ENCODE measurements at places on chromosomes 6 and 20. TPM values are rescaled to one million over a fixed set of nuclear protein-coding genes. Genes with fewer than 3 reads are reported as not detected.

Gene TOP1
- 36.6 TPM for total RNA-seq

DNA sequence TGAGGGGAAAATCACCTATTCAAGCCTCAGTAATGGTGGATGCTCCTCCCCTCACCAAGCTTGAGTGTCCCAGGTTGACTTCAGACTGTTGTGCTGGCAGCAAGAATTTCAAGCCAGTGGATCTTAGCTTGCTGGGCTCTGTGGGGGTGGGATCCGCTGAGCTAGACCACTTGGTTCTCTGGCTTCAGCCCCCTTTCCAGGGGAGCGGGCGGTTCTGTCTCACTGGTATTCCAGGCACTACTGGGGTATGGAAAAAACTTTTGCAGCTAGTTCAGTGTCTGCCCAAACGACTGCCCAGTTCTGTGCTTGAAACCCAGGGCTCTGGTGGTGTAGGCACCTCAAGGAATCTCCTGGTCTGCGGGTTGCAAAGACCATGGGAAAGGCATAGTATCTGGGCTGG lies 42.9 kb upstream of the UFL1 start:
- ATAC-seq: no peak

GRCh38 chr6:35495258-35496035 lies 1.4 kb downstream of the TEAD3 start:
- no peak for ATAC-seq

Gene MKKS
- 11.8 TPM for total RNA-seq

GRCh38 chr6:98787435-98787834 lies 46.9 kb upstream of the POU3F2 start:
- ATAC-seq: no peak

Gene RAET1G
- 24.7 TPM for total RNA-seq

DNA sequence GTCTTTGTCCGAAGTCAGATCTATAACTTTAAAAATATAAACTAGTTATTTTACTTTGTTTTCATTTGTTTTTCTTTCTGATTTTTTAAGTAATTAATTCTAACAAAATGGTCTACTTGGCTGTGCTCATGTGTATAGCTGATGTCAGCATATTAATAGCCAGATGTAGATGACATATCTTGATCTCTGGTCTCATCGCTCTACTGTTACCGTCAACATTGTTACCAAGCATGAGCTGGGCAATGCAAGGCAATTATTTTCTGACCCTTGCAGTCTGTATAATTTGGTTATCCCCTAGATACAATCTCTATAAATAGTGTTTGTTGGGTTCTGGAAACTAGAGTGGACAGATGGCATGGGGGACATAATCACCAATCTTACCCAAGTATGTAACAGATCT lies 151.6 kb upstream of the PTPRK start:
- ATAC-seq: no peak

Gene CHRNA4
- total RNA-seq: not detected

- no peak for ATAC-seq
Observed at GRCh38 chr20:30281584-30282197, 975.8 kb upstream of the DEFB115 start.

GRCh38 chr20:61500791-61501321 lies 248.8 kb downstream of the CDH4 start:
- no peak for ATAC-seq

Gene KIF6
- total RNA-seq: 0.24 TPM

DNA sequence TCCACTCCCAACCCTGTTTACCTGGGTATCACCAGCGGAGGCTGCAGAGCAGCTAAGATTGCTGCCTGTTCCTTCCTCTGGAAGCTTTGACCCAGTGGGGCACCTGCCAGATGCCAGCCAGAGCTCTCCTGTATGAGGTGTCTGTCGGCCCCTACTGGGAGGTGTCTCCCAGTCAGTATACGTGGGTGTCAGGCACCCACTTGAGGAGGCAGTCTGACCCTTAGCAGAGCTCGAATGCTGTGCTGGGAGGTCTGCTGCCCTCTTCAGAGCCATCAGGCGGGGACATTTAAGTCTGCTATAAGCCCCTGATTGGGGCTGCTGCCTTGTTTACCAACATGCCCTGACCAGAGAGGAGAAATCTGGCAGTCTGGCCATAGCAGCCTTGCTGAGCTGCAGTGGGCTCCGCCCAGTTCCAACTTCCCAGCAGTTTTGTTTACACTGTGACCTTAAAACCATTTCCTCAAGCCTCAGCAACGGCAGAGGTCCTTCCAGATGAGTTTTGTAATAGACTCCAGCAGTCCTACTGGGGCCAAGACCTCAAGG lies 2.8 kb downstream of the RAET1E start:
- ATAC-seq: no peak

DNA sequence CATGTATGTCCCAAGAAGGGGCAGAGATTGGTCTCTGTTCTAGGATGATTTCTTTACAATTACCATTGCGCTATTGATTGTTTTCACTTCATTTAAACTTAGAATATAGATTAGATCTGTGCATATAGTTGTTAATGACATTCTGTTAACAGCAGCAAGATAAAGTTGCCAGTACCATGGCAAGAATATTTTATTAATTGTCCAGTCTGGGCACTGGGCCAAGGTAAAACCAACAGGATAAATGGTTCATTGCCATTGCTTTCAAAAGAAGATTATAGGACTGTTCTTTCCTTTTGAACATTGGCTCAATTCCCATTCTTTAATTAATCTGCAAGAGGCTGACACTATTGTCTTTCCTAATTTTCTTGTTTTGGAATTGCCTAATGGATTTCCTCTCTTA lies 592.4 kb downstream of the RFPL4B start:
- ATAC-seq: no peak

DNA sequence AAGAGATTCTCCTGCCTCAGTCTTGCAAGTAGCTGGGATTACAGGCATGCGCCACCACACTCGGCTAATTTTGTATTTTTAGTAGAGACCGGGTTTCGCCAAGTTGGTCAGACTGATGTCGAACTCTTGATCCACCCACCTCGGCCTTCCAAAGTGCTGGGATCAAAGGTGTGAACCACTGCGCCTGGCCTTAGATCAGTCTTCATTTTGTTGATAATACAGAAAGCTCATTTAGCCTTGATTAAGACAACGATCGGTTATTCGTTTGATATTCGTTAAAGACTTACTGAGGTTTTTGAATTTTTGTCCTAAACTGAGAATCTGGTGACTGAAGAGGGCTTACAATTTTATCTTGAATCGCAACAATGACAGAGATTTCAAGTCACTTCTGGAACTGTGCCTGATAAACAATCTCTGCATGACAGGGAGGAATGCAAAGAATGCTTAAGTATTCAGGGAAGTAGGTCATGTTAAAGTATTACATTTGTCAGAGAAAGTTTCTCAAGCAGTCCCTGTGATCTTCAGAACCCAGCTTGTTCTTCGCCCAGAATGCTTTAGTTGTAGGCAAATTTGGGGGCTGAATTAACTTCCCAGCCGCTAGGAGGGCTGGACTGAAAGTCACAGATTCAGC lies 14.8 kb downstream of the AKAP12 start:
- no peak for ATAC-seq

Gene LRFN2
- total RNA-seq: 0.32 TPM

GRCh38 chr20:45378191-45378590 lies at the start of gene TP53TG5:
TSS of gene TP53TG5 (minus strand) at chr20:45378325. CDS start at chr20:45378236, 89 bp downstream.
- no peak for ATAC-seq

Gene RPS6KA2
- total RNA-seq: 17.1 TPM

DNA sequence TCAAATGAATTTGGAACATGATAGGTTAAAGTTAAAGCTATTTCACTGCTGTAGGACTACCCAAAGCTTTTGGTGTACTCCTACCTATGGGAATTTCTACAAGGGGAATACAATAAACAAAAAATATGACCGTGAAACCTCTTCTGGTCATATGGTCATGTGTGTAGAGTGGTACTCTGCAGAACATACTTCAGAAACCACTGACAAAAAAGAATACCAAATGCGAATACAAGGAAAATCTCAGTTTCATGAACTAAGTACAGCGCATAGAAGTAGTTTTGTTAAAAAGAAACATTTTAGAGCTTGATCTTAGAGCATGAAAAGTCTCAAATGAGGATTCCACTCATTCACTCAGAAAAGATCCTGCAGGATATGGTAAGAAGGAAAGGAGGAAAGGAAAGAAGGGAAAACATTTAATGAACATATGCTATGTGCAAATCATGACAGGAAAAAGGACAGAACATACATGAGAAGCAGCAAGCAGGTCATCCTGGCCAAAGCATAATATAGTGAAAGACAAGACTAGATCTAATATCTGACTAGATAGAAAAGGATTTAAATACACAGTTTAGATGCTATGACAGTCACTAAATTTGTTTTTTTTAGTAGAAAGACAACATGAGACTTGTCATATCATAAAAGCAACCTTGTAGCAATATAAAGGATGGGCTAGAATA lies 36.5 kb downstream of the SNX14 start:
- no peak for ATAC-seq

DNA sequence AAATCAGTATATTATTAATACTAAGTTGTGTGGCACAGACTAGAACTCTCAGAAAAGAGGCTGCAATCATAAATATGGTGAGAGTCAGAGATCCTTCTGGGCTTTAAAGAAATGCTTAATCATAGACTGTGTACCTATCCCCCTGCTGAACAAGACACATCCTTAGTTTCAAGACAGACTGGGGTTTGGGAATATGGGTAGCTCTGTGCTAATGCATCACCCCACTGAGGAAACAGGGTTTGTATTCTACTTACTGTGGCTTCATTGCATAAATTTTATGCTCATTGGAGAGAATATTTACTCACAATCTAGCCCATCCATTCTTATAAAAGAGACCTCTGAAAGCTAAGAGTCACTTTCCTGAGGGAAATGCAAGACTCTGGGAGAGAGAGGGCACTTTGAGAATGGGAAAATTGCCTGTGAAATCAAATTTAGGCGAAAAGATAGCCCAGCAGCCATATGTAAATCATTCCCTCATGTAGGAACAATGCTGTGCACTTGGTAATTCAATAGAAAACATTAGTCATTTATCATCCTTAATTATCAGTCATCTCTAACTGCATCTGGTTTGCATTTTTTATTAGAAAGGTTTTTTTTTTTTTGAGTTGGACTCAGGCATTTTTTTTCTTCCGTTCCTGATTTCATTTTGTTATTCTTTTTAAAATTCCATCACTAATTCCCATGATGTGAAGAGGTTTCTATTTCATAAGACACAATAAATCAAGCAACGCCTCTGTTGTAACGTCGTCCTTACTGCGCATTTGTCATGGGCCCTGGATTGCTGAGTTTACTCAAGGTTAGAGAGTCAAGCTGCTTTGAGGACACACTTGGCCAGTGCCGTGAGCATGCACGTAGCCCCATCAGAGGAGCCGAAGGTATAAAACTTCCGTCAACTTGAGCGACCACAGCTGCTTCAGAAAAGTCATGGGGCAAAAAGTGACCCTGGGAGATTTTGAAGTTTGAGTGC lies 91.8 kb downstream of the TRMT11 start:
- ATAC-seq: no peak

GRCh38 chr6:157221049-157221816 lies 102.1 kb downstream of the TMEM242 start:
- peak; percentile 90 for ATAC-seq

Gene LRRN4
- not detected for total RNA-seq

GRCh38 chr6:42783177-42783875 lies 1.5 kb downstream of the BICRAL start:
- ATAC-seq: peak; percentile 60

Gene EXOC2
- total RNA-seq: 17.1 TPM

DNA sequence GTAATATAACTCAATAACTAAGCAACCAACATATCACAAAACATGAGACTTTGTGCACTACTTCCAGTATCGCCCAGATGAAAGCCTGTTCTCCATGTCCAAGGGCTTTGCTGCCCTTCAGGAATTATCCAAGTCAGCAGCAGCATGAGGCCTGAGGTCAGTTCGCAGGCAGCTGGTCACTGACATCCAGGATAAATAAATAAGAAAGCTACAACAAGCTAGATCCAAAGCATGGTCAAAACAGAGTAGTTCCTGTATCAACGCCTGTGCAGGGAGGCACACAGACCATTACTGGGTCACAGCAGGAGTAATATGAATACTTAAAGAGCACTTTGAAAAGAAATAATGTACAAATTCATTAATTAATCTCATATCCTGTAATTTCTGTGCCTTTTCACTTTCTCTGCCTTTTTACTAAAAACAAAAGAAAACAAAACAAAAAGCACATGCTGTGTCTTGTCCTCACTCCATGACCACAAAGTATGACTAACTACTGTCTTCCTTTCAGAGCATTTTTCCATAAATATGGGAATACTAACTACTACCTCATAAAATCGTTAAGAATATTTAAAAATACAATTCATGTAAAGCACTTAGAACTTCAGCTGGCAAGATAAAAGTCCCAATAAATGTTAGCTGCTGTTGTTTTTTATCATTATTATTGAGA lies 374.9 kb upstream of the IRAK1BP1 start:
- ATAC-seq: no peak

Gene WFDC5
- total RNA-seq: 4.3 TPM

GRCh38 chr6:35018746-35019145 lies 122.4 kb downstream of the TCP11 start:
- no peak for ATAC-seq

- ATAC-seq: peak; percentile 77
Observed at GRCh38 chr6:142301651-142302391, at the start of gene ADGRG6. TSS of gene ADGRG6 (plus strand) at chr6:142302007. CDS start at chr6:142302330, 323 bp downstream.

- ATAC-seq: peak; percentile 81
Observed at GRCh38 chr6:14671261-14671681, 553.7 kb downstream of the CD83 start.

Gene ENPP5
- 0.44 TPM for total RNA-seq

GRCh38 chr6:4773181-4773580 lies 3.0 kb upstream of the CDYL start:
- ATAC-seq: no peak

DNA sequence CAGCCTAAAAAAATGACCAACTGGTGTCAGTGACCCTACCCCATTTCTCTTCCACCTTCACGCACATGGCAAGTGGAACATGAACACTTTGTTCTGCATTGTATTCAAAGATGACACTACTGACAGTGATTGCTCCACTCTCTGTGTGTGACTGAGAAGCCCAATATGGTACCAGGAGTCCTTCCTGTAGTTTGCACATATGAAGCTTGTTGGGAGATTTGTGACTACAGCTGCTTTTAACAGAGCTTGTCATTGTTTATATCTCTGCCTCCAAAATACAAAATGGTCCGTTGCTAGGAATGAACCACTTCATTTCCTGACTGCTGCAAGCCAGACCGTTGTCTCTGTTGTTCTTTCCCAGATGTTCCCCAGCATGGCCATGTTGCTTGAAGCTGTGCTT lies 140.3 kb upstream of the TCF21 start:
- no peak for ATAC-seq

GRCh38 chr6:31886541-31886991 lies 7.8 kb upstream of the SLC44A4 start:
- ATAC-seq: no peak

GRCh38 chr6:20117474-20117873 lies 94.8 kb downstream of the MBOAT1 start:
- peak; percentile 48 for ATAC-seq

Gene CST2
- total RNA-seq: not detected

Gene FOXC1
- 6.5 TPM for total RNA-seq

DNA sequence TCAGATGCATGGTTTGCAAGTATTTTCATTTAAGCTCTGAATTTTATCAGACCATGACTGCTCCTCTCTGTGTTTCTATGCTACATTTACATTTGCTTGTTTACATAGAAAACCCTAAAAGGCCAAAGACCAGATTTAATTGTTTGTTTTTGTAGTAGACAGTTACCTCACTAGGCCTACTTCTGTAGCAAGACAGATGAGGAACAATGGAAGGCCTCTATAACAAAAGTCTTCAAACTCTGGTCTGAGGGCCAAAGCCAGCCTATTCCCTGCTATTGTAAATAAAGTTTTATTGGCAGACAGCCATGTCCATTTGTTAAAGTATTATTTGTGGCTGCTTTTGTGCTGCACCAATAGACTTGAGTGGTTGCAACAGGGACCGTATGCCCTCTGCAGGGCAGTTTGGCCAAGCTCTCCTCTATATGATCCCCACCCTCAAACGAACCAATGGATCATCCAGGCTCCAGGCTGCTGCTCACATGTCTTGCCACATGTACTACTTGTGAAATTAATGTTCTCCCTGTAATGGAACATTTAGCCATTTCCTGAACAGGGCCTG lies 182.0 kb downstream of the DOK5 start:
- no peak for ATAC-seq
